ENCODE measurements at places on chromosomes 6 and 20. TPM values are rescaled to one million over a fixed set of nuclear protein-coding genes. Genes with fewer than 3 reads are reported as not detected.

FAM217A gene
- total RNA-seq = not detected

ANKRD66 gene
- total RNA-seq = not detected

FAM209B gene
- total RNA-seq = not detected

CLIC1 gene
- total RNA-seq = 87.0 TPM

COL9A3 gene
- total RNA-seq = 2.8 TPM

OPN5 gene
- not detected for total RNA-seq

KIAA0408 gene
- total RNA-seq = 1.1 TPM

CNKSR3 gene
- 36.1 TPM for total RNA-seq

POFUT1 gene
- total RNA-seq = 28.2 TPM

- H3K27ac ChIP-seq = no peak overlapping the region
- no peak for DNase-seq
- H3K4me1 ChIP-seq = peaks cover 39% of the 10 kb centered on the region
- no peaks in the 10 kb centered on the region for H3K27me3 ChIP-seq
- no peak overlapping the region for H3K4me3 ChIP-seq
Observed at GRCh38 chr6:31771992-31772358, 5.2 kb downstream of the VWA7 start.

DNA sequence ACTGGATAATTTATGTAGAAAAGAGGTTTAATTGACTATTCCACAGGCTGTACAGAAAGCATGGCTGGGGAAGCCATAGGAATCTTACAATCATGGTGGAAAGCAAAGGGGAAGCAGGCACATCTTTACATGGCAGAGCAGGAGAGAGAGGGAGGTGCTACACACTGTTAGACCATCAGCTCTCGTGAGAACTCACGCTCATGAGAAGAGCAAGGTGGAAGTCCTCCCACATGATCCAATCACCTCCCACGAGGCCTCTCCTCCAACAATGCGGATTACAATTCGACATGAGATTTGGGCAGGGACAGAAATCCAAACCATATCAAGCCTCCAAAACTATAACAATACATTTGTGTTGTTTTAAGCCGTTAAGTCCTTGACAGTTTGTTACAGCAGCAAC is 257.1 kb upstream of the KCNG1 start:
- H3K27ac ChIP-seq = no peak overlapping the region
- H3K27me3 ChIP-seq = peaks cover 41% of the 10 kb centered on the region
- DNase-seq = no peak
- no peaks in the 10 kb centered on the region for H3K4me1 ChIP-seq

DNA sequence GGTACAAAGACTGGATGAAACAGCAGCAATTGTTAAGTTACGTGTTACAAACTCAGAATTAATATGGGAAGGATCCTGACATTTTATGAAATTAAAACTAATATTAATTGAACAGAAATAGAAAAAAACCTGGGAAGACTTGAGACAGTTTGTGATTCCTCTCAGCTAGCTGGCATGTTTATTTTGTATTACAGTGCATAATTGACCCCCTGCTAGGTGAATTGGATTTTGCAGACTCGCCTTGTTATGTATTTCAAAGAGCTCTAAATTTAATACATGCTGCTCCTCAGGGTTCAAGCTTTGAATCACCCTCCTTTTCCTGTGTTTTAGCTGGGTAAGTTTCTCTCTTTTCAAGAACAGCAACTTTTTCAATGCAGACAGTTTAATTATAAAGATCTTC is 339.4 kb downstream of the PLCB1 start:
- no peak overlapping the region for H3K27ac ChIP-seq
- no peak for DNase-seq
- no peaks in the 10 kb centered on the region for H3K36me3 ChIP-seq

DNA sequence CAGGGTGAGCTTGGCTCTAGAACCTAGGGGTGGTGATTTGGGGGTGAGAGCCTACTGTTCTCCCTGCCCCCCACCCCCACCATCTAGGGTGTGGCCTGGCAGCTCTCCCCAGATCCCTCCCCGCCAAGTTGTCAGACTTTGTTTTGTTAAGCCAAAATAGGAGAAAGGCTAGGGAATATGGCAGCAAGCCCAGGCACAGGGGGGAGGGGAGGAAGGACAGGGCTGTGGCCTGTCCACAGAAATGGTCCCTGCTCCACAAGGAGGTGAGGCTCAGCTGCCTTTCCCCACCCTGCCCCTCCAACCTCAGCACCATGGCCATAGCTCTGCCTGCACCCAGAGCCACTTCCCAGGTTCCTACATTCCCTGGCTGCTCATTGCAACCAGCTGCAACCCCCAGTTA is 17.2 kb downstream of the SCUBE3 start:
- peaks cover 22% of the 10 kb centered on the region for H3K4me1 ChIP-seq
- H3K4me3 ChIP-seq = no peak overlapping the region
- no peaks in the 10 kb centered on the region for H3K27me3 ChIP-seq

- H3K4me3 ChIP-seq = no peak overlapping the region
- DNase-seq = no peak
- no peaks in the 10 kb centered on the region for H3K36me3 ChIP-seq
- H3K27ac ChIP-seq = no peak overlapping the region
Observed at GRCh38 chr6:1372690-1373089, 16.7 kb upstream of the FOXF2 start.

DNA sequence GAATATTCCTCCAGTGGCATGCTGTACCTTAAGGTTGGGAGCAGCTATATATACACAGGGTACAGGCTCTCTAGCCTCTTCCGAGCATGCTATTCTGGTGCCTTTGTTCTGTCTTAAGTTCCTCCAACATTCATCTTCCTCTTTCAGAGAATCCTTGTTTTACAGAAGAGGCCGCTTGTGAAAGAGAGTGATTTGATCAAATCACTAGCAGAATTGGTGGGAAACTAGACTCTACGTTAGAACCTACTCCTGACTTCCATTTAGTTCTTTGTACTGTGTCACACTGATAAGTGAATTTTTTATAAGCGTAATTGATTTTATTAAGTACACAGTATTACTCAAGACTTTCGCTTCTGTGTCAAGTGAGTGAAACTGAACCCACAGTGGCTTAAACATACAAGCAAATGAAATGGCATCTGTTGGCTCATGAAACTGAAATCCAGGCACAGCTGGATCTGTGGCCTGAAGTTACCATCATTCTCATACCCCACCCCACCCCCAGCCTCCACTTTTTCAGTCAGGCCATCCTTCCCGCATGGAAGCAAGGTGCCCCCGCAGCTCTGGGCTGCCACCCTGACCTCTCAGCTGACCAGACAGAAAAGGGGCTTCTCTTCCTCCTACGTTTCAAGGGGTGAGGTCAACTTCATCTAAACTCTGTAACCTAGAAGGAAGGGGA is 102.3 kb downstream of the RPP40 start:
- H3K36me3 ChIP-seq = no peaks in the 10 kb centered on the region
- H3K4me1 ChIP-seq = peaks cover 15% of the 10 kb centered on the region
- DNase-seq = no peak
- H3K27me3 ChIP-seq = no peaks in the 10 kb centered on the region
- H3K4me3 ChIP-seq = no peak overlapping the region

- no peak overlapping the region for H3K4me3 ChIP-seq
- no peak overlapping the region for H3K27ac ChIP-seq
Observed at GRCh38 chr6:51839726-51840374, 247.6 kb downstream of the PKHD1 start.

GRCh38 chr6:88532241-88532860 is 366.2 kb upstream of the CNR1 start:
- no peaks in the 10 kb centered on the region for H3K27me3 ChIP-seq
- H3K36me3 ChIP-seq = no peaks in the 10 kb centered on the region
- H3K27ac ChIP-seq = no peak overlapping the region
- no peak for DNase-seq

- peak; percentile 82 for DNase-seq
- peaks cover 26% of the 10 kb centered on the region for H3K36me3 ChIP-seq
- H3K27ac ChIP-seq = peak overlapping the region; percentile 83
- no peak overlapping the region for H3K4me3 ChIP-seq
Observed at GRCh38 chr6:158060455-158061360, 79.0 kb downstream of the SYNJ2 start.

GRCh38 chr6:43378631-43379030 is 9.2 kb upstream of the ZNF318 start:
- H3K27me3 ChIP-seq = no peaks in the 10 kb centered on the region
- no peaks in the 10 kb centered on the region for H3K36me3 ChIP-seq
- H3K4me3 ChIP-seq = no peak overlapping the region
- H3K27ac ChIP-seq = no peak overlapping the region
- H3K4me1 ChIP-seq = no peaks in the 10 kb centered on the region

DNA sequence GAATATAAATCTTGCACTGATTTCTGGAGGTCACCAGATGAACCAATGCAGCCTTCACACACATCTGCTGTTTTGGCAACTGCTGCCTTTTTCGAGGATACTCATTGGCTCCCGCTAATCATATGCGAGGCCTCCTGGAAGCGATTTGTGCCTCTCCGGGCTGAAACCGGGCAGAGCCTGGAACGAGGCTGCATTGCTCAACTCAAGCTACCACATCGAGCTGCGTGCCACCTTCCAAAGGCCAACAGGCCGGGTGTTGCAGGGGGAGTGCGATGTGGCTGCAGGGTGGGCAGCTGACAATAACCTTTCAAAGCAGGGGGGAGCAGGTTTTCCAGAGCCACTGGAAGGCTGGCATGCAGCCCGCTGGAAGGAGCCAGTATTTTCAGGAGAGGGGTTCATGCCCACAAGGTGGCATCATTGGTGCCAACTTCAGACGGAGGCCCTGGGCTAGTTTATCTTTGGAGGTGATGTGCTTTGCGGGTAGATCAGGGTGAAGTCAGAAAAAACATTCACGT is 122.6 kb upstream of the IFNGR1 start:
- H3K27me3 ChIP-seq = peaks cover 4% of the 10 kb centered on the region
- peak; percentile 6 for DNase-seq
- H3K36me3 ChIP-seq = no peaks in the 10 kb centered on the region
- no peak overlapping the region for H3K27ac ChIP-seq
- H3K4me3 ChIP-seq = no peak overlapping the region

GRCh38 chr6:24755279-24755678 is 19.5 kb upstream of the GMNN start:
- H3K4me3 ChIP-seq = no peak overlapping the region
- H3K36me3 ChIP-seq = no peaks in the 10 kb centered on the region
- no peaks in the 10 kb centered on the region for H3K4me1 ChIP-seq
- no peak for DNase-seq
- no peaks in the 10 kb centered on the region for H3K27me3 ChIP-seq
- H3K27ac ChIP-seq = no peak overlapping the region

DNA sequence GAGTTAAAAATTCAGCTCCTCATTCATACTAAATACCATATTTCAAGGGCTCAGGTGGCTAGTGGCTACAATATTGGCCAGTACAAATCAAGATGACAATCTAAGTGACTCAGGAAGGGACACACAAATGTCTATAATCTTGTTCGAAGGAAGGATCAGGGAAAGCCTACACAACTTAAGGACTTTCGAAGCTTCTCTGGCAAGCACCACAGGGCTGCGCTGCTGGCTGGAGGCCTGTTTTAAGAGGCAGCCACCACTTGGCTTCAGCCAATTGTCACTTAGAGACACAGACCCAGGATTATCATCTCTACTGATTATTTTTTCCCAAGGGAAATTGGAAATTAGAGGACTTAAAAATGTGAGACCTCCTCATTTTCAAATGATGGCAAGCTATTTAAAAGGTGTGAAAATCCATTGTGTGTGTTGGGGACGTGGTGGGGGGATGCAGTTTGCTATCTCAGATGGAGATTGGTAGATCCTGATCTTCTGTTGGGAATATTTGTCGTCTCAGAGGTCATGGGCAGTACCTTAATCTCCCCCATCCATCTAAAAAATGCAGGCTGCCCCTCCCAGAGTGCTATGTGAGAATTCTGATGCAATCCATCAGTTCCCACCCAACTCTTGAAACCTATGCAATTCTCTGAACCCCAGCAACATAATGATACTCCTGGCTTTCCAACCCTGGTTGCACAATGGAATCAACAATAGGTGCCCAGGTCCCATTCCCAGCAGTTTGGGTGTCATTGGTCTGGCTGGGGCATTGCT is 11.3 kb downstream of the ARHGAP40 start:
- H3K27me3 ChIP-seq = peaks cover 49% of the 10 kb centered on the region
- no peak overlapping the region for H3K27ac ChIP-seq
- DNase-seq = no peak
- no peak overlapping the region for H3K4me3 ChIP-seq
- H3K4me1 ChIP-seq = no peaks in the 10 kb centered on the region
- H3K36me3 ChIP-seq = no peaks in the 10 kb centered on the region

DNA sequence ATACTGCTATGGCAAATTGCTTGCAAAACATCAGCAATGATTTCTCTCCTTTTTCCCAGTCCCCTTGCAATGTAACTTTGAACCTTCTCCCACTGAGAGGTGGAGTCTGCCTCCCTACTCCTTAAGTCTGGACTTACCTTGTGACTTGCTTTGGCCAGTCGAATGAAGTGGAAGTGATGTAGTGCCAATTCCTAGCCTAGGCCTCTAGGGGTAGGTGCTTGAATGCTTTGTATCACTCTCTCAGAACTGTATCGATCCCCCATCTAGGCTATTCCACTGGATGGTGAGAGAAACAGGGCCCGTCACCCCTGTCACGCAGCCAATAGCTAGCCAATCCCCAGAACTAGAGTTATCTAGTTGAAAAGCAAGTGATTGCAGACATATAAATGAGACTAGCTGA is 238.6 kb downstream of the BTBD3 start:
- H3K27me3 ChIP-seq = no peaks in the 10 kb centered on the region
- DNase-seq = no peak
- no peak overlapping the region for H3K27ac ChIP-seq
- no peaks in the 10 kb centered on the region for H3K4me1 ChIP-seq
- H3K36me3 ChIP-seq = no peaks in the 10 kb centered on the region

- H3K36me3 ChIP-seq = no peaks in the 10 kb centered on the region
- no peak overlapping the region for H3K27ac ChIP-seq
- no peak overlapping the region for H3K4me3 ChIP-seq
- H3K4me1 ChIP-seq = peaks cover 15% of the 10 kb centered on the region
Observed at GRCh38 chr20:50919567-50919966, 11.7 kb downstream of the ADNP start.

DNA sequence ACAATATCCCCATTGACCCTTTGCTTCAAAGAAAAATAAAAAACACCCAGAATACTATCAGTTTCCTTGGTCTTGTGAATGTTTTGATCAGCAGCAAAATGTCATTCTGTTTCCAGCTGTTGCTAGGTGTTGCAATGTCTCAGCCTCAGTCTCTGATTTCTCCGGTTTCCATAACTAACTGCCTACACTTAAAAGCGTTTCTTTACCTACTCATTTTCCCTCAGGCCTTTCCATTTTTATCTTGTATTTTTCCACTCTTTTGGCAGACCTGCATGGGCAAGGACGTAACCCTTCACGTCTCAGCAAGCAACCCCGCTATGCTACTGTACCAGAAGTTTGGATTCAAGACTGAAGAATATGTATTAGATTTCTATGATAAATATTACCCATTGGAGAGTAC is 49.4 kb downstream of the KAT14 start:
- no peak overlapping the region for H3K27ac ChIP-seq
- no peak overlapping the region for H3K4me3 ChIP-seq
- H3K27me3 ChIP-seq = no peaks in the 10 kb centered on the region
- H3K4me1 ChIP-seq = no peaks in the 10 kb centered on the region

DNA sequence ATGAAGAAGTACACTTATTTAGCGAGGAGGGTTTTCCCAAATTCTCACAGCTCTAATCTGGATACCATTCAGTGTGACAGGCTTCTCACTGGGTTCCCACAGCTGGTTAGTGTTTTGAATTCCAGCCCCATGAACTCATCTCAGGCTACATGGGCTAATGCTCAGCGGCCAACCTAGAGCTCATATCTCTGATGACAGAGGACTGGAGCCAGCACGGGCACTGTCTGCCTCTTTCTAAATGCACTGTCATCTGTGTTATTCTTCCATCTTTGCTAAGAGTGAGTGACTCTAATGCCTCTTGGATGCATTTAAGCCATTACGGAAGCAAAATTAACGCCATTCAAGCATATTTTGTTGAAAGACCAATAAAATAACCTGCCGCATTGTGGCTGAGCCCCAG is 308.9 kb upstream of the JAG1 start:
- peaks cover 11% of the 10 kb centered on the region for H3K4me1 ChIP-seq
- H3K27ac ChIP-seq = peak overlapping the region; percentile 38
- DNase-seq = peak; percentile 78

Data from heart right ventricle (tissue), 16 donors.